ENCODE measurements at places on chromosomes 1 and 21. TPM values are rescaled to one million over a fixed set of nuclear protein-coding genes. Genes with fewer than 3 reads are reported as not detected.
A peak's percentile ranks its signal among the peaks of the same experiment; 100 is the strongest.

GRCh38 chr1:160376525-160377131 lies 9.8 kb downstream of the NHLH1 start:
- no peak overlapping the region for H3K4me3 ChIP-seq
- H3K27me3 ChIP-seq: no peaks in the 10 kb centered on the region
- no peaks in the 10 kb centered on the region for H3K36me3 ChIP-seq
- peak; percentile 9 for DNase-seq
- no peaks in the 10 kb centered on the region for H3K4me1 ChIP-seq

DNA sequence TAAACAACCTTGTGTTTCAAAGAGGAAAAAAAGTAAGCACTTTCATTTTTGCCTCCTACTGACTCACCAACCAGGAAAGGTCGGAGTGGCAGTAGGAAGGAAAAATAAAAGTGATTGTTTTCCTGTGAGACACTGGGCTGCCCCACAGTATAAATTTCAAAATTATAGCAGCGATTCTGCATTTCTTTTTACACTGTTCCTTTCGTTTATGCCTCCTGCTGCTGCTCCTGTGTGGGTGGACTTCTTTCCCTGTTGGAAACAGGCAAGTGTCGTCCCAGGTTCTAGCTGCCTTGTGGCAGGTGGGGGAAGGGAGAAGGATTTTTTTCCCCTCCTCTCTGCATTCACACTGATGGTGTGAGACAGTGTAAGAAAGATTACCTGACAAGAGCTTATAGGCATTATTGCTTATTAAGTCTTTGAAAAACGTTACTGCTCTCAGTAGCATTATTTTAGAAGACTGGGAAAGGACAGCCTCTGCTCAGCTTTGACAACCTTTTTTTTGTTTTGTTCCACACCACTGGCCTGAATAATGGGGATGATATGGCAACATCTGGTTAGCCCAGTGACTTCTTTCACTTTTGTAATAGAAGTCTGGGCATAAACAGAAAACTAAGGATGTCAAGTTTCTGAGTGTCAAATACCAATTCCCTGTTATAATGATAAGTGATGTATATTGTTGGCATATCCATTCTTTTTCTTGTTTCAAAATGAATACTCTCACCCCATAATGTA lies 77.9 kb downstream of the NEK7 start:
- H3K4me3 ChIP-seq: no peak overlapping the region
- no peak overlapping the region for H3K27ac ChIP-seq
- peaks cover 20% of the 10 kb centered on the region for H3K4me1 ChIP-seq

GRCh38 chr1:109252893-109253802 lies 3.8 kb downstream of the CELSR2 start:
- H3K4me1 ChIP-seq: peaks cover 64% of the 10 kb centered on the region
- H3K36me3 ChIP-seq: no peaks in the 10 kb centered on the region
- H3K4me3 ChIP-seq: no peak overlapping the region
- peak; percentile 94 for DNase-seq

GRCh38 chr1:247415423-247416361 lies at the start of gene NLRP3:
Gene NLRP3, plus strand, starts transcription at chr1:247416173. Its CDS starts 2,628 bp downstream, at chr1:247418801.
- no peak for DNase-seq
- no peaks in the 10 kb centered on the region for H3K27me3 ChIP-seq
- H3K27ac ChIP-seq: no peak within 1 kb of the TSS
- H3K4me1 ChIP-seq: no peaks in the 10 kb centered on the region
- no peak within 1 kb of the TSS for H3K4me3 ChIP-seq

- peaks cover 28% of the 10 kb centered on the region for H3K4me1 ChIP-seq
- H3K27ac ChIP-seq: no peak overlapping the region
- no peak for DNase-seq
- peaks cover 40% of the 10 kb centered on the region for H3K27me3 ChIP-seq
- H3K4me3 ChIP-seq: no peak overlapping the region
- H3K36me3 ChIP-seq: no peaks in the 10 kb centered on the region
These were observed 2.0 kb upstream of the LHX4 start for GRCh38 chr1:180227861-180228647.

DNA sequence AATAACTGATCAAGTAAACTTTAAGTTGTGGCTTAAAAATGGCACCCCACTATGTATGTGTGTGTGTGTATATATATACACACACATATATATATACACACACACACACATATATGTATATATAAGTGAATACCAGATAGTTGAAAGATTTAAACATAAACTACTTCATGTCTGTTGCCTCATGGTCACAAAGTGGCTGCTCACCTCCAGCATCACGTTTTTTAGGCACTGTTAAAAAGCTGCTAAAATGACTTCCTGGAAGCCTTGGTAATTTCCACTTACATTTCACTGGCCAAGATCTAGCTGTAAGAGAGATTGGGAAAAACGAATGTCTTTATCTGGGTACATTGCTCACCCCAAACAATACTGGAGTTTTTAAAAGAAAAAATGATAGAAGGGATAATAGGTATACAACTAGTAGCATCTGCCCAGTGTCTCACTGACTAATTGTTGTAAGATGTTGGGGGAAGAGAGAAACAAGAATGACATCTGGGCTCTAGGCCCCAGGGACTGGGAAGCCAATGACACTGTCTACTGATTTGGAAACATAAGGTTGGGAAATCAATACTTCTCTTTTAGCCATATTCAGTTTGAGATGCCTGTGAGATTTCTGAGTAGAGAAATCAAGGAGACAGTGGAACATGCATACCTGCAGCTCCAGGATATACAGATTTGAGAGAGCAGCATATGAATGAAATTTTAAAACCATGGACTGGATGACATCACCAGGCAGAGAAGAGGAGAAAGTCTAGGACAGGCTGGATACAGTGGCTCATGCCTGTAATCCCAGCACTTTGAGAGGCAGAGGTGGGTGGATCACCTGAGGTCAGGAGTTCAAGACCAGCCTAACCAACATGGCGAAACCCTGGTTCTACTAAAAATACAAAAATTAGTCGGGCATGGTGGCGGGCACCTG lies 42.8 kb downstream of the CLDN14 start:
- no peaks in the 10 kb centered on the region for H3K27me3 ChIP-seq
- no peak overlapping the region for H3K4me3 ChIP-seq
- no peak for DNase-seq

GRCh38 chr1:170707959-170708655 lies 44.2 kb downstream of the PRRX1 start:
- no peaks in the 10 kb centered on the region for H3K4me1 ChIP-seq
- no peaks in the 10 kb centered on the region for H3K27me3 ChIP-seq
- no peak for DNase-seq

DNA sequence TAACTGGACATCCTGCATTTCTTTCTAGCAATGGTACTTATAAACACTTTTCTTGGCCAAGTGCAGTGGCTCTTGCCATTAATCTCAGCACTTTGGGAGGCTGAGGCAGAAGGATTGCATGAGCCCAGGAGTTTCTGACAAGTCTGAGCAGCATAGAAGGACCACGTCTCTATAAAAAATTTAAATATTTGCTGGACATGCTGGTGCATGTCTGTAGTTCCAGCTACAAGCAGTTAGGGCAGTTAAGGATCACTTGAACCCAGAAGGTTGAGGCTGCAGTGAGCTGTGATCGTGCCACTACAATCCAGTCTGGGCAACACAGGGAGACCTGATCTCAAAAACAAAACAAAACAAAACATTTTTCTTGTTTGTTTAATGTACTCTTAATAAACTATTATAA lies 434.0 kb downstream of the PLA2G4A start:
- H3K27ac ChIP-seq: no peak overlapping the region
- H3K4me1 ChIP-seq: no peaks in the 10 kb centered on the region
- no peak for DNase-seq

DNA sequence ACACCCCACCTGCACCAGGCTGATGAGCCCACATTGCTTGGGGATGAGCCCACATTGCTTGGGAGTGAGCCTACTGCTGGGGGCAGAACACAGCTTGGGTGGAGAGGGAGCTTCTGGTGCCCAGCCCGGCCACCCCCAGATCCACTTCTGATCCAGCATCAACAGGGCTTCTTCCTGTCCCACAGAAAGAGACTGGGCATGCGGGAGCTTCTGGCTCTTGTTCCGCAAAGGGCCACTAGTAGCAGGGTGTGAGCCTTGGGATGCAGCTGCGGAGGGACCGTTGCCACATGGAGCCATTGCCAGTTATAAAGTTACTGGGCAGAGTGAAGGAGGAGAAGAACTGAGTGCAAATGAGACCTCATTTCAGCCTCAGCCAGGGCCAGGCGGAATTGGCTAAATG lies 36.3 kb downstream of the PKP1 start:
- H3K36me3 ChIP-seq: no peaks in the 10 kb centered on the region
- H3K4me3 ChIP-seq: no peak overlapping the region
- DNase-seq: no peak
- H3K4me1 ChIP-seq: no peaks in the 10 kb centered on the region
- no peaks in the 10 kb centered on the region for H3K27me3 ChIP-seq

DNA sequence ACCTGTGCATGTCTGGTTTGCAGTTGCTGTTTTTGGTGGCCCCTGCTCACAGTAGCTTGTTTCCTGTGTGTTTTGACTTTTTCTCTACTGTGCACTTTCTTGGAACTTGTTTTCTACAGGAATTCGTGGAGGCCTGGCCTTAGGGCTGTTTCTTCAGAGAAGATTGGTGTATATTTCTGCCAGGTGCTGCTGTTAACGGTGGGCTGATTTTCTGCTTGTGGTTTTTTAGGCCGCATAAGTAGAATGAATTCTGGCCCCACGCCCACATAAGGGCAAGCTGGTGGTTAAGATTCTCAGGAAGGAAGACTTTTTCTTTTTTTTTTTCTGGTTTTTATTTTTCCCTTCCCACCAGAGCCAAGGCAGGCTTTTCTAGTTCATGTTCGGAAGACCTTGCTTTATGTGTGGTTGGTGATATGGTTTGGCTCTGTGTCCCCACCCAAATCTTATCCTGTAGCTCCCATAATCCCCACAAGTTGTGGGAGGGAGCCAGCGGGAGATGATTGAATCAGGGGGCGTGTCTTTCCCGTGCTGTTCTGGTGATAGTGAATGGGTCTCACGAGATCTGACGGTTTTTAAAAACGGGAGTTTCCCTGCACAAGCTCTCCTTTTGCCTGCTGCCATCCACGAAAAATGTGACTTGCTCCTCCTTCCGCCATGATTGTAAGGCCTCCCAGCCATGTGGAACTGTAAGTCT lies 71.5 kb upstream of the DISP3 start:
- H3K27ac ChIP-seq: no peak overlapping the region
- H3K36me3 ChIP-seq: no peaks in the 10 kb centered on the region
- no peaks in the 10 kb centered on the region for H3K4me1 ChIP-seq
- no peaks in the 10 kb centered on the region for H3K27me3 ChIP-seq
- no peak for DNase-seq
- H3K4me3 ChIP-seq: no peak overlapping the region

- no peaks in the 10 kb centered on the region for H3K36me3 ChIP-seq
- H3K4me1 ChIP-seq: peaks cover 28% of the 10 kb centered on the region
- peak; percentile 62 for DNase-seq
- H3K27me3 ChIP-seq: no peaks in the 10 kb centered on the region
- peak overlapping the region; percentile 68 for H3K27ac ChIP-seq
These were observed 19.8 kb downstream of the CTNNBIP1 start for GRCh38 chr1:9890224-9890731.

DNA sequence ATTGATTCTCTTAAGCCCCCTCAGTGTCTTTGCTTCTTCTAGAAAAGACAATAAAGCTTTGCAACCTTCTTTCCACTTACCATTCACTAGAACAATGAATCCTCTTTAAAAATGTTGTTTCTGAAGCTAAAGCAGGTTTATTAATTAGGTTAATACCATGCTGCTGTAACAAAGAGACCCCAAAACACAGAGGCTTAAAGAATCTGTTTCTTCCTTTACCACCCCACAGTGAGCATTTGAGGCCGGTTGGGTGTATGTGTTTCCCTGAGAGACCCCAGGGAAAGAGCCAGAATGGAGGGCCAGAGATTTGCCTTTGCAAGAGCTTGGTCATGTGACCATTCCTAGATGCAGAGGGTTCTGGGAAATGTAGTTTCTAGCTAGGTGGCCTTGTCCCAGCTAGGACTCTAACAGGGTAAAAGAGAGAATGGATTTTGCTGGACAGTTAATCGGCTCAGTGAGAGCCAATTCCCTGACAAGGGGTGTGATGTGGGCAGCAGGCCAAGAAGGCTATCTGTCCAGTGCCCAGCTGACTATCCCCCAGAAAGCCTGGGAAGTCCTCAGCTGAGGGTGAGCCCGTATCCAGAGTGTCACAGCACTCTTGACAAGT lies 191.8 kb upstream of the TMEM51 start:
- no peaks in the 10 kb centered on the region for H3K27me3 ChIP-seq
- H3K36me3 ChIP-seq: peaks cover 5% of the 10 kb centered on the region
- H3K4me3 ChIP-seq: no peak overlapping the region
- no peaks in the 10 kb centered on the region for H3K4me1 ChIP-seq

GRCh38 chr1:17315542-17316130 lies 7.6 kb downstream of the PADI4 start:
- no peaks in the 10 kb centered on the region for H3K4me1 ChIP-seq
- H3K4me3 ChIP-seq: no peak overlapping the region
- H3K36me3 ChIP-seq: no peaks in the 10 kb centered on the region
- no peaks in the 10 kb centered on the region for H3K27me3 ChIP-seq
- no peak for DNase-seq
- no peak overlapping the region for H3K27ac ChIP-seq

DNA sequence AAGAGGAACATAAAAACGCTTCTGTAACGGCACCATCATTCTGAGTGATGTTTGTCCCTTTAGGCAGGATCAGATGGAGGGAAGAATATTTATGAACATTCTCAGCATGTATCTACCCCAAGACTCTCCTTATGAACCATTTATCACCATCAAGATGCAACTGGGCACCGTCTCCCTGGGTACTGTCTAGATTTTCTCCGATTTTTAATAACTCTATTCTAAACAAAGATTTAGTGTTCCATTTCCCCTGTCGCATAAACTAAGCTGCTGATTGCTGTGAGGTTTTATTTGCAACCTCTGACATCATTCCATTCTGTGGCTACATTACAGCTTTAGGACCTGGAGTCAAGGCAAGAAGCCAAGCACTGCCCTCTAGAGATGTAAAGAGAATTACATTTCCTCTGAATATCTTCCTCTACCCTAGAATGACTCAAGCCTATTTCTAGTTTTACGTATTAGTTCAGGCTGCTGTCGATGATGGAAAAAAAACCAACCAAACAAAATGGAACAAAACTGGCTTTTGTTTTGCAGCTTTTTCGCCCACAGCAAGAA lies 130.1 kb upstream of the MAP1LC3C start:
- no peaks in the 10 kb centered on the region for H3K4me1 ChIP-seq
- H3K4me3 ChIP-seq: no peak overlapping the region
- no peak for DNase-seq
- no peaks in the 10 kb centered on the region for H3K27me3 ChIP-seq
- H3K27ac ChIP-seq: no peak overlapping the region

DNA sequence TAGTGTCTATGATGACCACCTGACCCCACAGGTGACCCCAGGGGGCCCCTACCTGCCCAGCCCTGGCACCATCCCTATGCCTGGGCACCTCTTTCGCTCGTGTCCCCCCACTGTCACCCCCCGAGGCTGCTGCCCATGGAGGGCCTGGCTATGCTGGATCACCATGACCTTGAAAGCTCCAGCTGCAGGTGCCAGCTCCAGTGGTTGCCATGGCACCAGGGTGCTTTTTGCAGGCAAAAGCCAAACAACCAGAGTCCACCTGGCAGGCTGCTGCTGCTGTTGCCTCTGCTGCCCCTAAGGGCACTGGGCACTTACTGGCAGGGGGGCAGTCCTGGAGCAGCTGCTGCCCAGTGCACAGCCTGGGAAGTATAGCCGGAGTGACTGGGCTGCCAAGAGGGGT lies 21.7 kb downstream of the ETNK2 start:
- H3K4me1 ChIP-seq: peaks cover 38% of the 10 kb centered on the region
- H3K36me3 ChIP-seq: peaks cover 1% of the 10 kb centered on the region
- H3K27me3 ChIP-seq: no peaks in the 10 kb centered on the region
- DNase-seq: peak; percentile 97
- H3K4me3 ChIP-seq: no peak overlapping the region

CD1D gene
- total RNA-seq: 0.45 TPM

HTR6 gene
- total RNA-seq: not detected

IFI44 gene
- 23.5 TPM for total RNA-seq

LENEP gene
- total RNA-seq: not detected

FYB2 gene
- not detected for total RNA-seq

CFHR2 gene
- not detected for total RNA-seq

GREM2 gene
- 0.22 TPM for total RNA-seq

DCDC2B gene
- total RNA-seq: not detected

USP21 gene
- total RNA-seq: 22.7 TPM
